ENCODE measurements at places on chromosomes 2 and 18.

- DNase-seq = no peak
These were observed 268.9 kb downstream of the NDUFA10 start for GRCh38 chr2:239756031-239756789.

DNA sequence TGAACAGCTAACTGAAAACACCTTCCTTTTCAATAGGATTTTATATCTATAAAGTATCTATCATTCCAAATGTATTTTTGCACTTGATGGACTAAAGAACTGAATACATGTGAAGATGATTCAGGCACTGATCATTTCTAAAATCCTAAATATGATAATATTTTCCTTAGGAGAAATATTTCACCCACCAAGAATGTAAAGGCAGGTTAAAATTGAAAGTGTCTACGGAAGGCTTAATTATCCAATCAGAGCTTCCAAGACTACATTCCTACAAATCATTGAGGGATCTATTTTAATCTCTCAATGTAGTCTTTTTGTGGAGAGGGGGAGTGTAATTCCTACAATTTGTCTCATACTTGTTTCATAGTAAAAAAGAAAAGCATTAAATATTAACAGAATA lies 3.6 kb downstream of the GALNT3 start:
- DNase-seq = no peak

GRCh38 chr2:27870724-27871123 lies 19.5 kb downstream of the RBKS start:
- no peak for DNase-seq

DNA sequence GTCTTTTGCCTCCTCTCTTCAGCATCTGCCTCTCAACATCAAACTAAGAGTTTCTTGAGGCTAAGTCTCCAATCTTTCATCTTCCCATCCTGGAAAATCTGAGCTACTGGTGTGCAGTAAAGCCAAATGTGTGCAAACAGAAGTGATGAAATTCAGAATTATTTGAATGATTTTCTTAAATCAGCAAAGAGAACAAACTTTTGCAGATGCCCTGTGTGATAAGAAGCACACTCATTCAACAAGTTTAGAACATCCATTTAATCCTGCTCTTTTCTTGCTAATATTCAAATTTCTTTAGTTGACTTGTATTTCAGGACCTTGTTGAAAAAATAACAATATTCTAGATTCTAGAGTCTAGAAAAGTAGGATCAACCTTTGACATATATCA lies 1374.9 kb upstream of the CELF4 start:
- DNase-seq = no peak

GRCh38 chr2:112312821-112313220 lies 37.4 kb downstream of the ZC3H6 start:
- no peak for DNase-seq

DNA sequence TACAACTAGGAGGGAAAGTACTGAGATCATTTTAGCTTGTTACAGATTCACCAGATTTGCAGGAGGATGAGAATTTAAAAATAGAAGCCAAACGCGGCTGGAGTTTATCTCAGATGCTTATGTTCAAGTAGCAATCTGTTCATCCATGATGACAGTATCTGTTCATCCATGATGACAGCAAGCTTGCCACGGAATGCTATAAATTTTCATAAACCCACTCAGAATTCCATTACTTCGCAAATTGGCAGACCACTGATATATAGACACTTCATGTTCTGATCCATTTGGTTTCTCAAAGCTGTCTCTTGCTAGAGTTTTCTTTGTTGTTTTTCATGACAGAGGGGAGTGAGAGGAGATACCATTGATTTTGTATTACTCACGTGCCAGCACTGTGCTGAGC lies 84.2 kb downstream of the GAREM1 start:
- DNase-seq = no peak

GRCh38 chr2:175251425-175252041 lies 70.0 kb upstream of the ATP5MC3 start:
- no peak for DNase-seq

GRCh38 chr2:55431982-55432627 lies 12.4 kb upstream of the CCDC88A start:
- no peak for DNase-seq

DNA sequence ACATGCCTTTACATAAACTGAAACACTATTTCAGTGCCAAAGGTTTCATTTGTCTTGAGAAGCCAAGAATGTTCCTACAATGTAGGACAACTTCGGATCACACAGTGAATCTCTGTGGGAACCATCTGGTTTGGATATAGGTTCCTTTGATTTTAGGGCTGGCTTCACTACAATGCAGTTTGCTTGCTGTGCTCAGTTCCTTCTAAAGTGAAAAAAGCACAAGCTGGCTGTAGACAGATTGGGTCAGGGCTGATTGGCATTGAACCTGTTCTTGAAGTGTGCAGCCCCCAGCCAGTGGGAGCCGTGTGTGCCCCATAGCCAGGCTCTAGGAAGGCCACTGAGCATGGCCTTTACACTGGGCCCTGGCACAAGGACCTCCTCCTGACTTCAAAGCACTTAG lies 167.9 kb upstream of the HNRNPA3 start:
- DNase-seq = no peak

DNA sequence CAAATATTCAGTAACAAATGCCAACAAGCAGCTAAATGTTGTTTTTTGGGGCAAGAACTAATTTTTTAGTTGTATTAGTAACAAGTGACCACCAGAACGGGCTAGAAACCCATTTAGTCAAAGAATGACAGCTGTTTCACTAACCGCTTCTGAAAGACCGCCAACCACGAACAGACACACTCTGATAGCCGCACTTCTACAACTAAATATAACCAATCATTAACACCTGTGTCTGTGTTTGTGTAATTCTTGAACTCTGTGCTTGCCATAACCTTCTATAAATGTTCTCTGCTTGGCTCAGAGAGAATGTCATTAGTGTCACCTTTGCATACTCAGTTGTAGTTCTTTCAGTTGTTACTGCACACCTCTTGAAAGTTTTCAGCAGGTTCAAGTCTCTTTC lies 526.3 kb upstream of the LRRTM1 start:
- no peak for DNase-seq

DNA sequence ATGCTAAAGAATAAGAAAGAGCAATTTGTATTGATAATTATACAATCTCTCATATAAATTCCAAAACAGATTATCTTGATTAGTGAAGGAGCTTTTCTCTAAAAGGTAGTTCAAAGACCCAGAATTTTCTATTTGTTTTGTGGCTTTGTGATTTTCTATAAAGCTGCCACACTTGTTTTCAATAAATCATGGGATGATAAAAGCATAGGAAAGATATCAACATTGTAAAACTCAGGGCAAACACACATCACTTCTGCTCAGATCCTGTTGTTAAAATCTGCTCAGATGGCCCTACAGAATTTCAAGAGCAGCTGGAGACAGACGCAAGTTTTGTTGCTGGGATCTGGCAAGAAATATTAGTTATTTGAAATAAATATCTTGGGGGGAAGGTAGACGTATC lies 28.8 kb upstream of the CBLN2 start:
- DNase-seq = no peak

DNA sequence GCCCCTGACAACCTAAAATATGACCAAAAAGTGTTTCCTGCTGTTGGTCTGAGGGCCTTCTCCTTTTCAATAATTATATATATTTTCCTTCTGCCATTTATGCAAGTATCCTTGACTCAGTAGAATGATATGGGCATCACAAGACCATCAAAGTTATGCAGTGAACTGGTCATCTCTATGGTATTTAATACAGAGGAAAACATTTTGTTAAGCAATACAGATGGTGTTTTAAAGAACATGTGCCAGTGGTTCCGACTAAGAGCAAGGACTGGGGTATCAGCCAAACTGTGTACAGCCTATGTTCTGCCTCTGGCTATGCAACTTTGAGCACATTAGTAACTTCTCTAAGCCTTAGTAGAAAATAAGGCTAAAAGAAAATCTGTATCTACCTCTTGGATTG lies 179.0 kb downstream of the TRABD2A start:
- DNase-seq = no peak

GRCh38 chr2:9778471-9779316 lies 64.6 kb upstream of the TAF1B start:
- no peak for DNase-seq

DNA sequence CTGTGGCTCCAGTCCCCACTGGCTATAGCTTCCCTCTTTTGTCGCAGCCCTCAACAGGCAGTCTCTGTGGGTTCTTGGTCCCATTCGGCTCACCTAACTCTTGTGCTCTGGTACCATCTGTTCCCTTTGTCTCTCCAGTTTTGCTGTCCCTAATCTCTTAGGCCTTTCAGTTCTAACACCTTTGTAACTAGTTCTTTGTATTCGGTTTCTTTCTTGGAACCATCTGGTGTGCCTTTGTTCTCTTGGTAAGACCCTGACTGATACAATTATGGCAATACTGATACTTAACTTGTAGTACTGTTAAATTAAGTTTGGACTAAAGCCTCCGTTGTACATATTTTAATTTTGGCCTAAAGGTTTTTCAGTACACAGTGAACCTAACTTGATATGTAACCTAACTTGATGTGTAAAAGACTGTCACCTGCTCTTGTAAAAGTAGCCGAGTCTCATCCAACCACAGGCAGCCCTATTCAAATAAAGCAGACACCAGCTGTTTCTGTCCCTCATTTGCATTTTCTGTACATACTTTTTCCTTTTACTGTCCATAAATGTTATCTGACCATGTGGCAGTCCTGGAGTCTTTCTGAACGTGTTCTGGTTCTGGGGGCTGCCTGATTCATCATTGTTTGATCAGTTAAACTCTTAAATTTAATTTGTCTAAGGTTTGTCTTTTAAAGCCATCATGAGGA lies 4.8 kb upstream of the MRPL44 start:
- DNase-seq = no peak

DNA sequence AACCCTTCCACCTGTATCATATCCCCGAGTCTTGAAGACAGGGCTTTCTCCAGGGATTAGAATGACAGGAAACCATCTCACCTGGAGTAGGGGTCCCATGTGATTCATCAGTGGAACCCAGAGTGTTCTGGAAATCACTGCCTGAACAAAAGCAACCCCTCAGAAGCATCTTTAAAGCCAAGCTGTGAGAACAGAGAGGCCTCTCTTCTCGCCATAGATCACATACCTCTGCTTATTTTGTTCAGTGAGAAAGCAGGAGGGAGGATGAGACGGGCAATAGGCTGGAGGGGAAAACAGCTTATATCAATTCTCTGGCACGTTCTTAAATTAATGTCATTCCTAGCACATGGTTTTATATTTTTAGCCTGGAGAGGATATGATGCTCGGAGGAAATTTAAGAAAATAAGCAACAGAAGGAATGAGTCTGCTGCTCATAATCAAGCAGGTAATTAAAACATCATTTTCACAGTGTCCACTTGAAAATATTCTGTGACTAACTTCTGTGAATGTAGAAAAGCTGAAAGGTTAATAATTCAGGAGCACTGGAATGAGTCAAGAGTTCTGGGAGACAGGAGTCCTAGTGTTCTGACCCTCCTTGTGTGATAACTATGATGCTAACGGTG lies 213.6 kb upstream of the SP5 start:
- no peak for DNase-seq

GRCh38 chr18:79733986-79734770 lies 54.6 kb downstream of the CTDP1 start:
- no peak for DNase-seq

- DNase-seq = no peak
These were observed 115.9 kb downstream of the UPP2 start for GRCh38 chr2:158217593-158217992.

DNA sequence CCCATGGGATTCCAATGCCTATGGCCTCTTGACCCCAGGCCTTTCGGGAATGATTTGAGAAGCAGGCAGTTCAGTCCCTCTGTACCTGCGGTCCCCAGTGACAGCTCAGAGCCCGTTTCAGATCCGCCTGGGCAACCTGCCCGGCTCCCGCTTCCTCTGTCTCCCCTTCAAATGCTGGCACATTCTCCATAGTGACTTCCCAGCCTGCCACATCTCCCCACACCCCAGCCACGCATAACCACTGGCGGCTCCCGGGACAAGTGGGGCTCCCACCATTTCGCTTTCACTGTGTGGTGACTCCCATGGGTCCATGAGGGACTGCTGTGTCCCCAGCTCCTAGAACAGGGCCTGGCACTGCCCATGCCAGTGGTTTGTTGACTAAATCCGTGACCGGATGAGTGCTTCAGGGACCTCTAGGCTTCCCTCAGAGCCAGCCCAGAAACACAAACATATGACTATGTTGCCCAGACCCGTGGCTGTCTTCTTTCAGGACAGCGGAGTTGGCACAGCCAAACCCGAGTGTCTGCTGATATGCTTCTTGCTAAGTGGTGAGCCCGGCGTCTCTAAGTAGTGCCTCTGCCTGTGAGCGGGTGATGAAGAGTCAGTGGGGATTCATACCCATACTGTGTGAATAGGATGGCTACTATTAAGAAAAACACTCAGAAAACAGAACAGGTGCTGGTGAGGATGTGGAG lies 91.2 kb downstream of the GLI2 start:
- DNase-seq = no peak

GRCh38 chr2:13040043-13040442 lies 323.3 kb downstream of the TRIB2 start:
- DNase-seq = no peak

- no peak for DNase-seq
These were observed 2.8 kb upstream of the CLIP4 start for GRCh38 chr2:29112379-29112778.
